Omental fat pad (tissue), 4 donors: ENCODE measurements at places on chromosomes 12 and 14. TPM values are rescaled to one million over a fixed set of nuclear protein-coding genes. Genes with fewer than 3 reads are reported as not detected.

Gene KLHL33
- 2.0 TPM for total RNA-seq

Gene MEG3
- total RNA-seq = 121 TPM

Gene DPF3
- total RNA-seq = 0.44 TPM

Gene TEX52
- total RNA-seq = not detected

Gene LRCOL1
- total RNA-seq = not detected

Gene TRIAP1
- total RNA-seq = 11.3 TPM

Gene KLRG1
- 3.2 TPM for total RNA-seq

Gene LHX5
- not detected for total RNA-seq

Gene LIN52
- total RNA-seq = 5.6 TPM

Gene GALNT16
- 9.6 TPM for total RNA-seq

Gene ANG
- 36.3 TPM for total RNA-seq

Gene STON2
- 21.5 TPM for total RNA-seq

Gene CRACR2A
- 6.5 TPM for total RNA-seq

Gene PLXNC1
- total RNA-seq = 42.7 TPM

Gene IAPP
- not detected for total RNA-seq

Gene ADAM21
- total RNA-seq = not detected

Gene RTL1
- total RNA-seq = not detected

Gene SCFD1
- 102 TPM for total RNA-seq

Gene C12orf50
- total RNA-seq = not detected

Gene SOAT2
- total RNA-seq = not detected

Gene STYK1
- 0.56 TPM for total RNA-seq

Gene TAS2R46
- total RNA-seq = 1.5 TPM
